ENCODE measurements at places on chromosomes 5 and 9.

DNA sequence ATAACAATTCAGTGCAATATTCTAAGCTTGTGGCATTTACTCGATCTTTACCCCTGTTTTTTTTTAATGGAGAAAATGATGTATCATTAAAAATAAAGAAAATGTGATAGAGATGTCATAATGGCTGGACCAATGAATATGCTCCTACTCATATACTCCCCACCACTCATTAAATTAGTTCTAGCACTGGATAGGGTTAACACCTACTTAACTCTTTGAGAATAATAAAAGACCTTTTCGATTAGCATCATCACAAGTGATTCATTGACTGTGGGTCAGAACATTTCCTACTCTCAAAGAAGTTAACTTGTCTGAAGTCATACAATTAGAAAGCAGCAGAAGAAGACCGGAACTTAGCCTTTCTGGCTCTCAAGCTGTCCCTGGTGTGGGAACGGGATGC lies 31.6 kb upstream of the RANBP6 start:
- DNase-seq: no peak

DNA sequence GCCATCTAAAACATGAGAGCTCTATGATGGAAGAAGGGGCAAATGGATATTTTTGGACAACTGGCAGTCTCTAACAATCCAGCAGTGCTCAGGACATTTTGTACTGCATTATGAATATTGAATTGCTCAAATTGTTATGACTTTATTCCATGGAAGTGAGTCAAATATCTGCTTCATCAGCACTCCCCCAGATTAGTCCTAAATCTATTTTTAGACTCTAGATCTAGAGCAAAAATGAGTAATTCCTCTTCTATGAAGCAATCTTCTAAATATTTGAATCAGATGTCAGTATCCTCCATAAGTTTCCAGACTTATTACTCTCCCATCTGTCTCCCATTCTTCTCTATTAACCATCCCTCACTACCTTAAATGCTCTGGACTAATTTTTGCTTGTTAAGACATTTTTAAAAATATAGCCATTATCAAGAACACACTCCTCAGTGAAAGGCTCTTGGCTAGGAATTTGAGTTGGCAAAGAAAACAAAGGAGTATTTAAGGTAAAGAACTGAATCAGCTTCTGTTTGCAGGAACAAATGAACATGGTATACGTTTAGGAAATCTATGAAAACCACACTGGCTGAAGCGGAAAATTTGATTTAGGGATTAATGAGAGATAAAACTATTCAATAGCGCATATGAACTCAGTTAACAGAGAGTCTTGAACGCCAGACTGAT lies 300.9 kb downstream of the MCTP1 start:
- DNase-seq: no peak

DNA sequence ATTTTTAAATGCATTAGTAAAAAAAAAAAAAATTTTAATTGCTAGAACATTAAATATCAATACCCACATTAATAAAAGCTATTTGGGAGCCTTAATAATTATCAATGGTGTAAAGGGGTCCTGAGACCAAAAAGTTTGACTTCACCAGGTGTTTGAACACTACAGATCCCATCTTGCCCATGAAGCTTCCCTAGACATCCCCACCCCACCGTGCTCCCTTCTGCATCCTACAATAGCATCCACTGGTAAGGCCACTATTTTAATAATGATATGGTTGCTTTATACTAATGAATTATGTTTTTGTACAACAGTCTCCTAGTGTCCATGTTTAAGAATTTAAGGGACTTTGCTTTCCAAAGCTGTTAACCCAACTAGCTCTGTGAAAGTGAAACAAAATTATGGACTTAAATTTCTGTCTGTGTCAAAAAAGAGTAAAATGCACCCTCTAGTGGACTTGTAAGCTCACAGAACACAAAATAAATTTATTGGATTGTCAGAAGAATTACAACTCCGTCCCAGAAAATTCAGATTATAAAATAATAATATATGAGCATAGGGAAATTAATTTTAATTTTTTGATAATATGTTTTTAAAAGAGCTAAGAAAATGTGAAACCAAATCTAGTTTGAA lies 76.0 kb downstream of the ARL15 start:
- DNase-seq: peak; percentile 12

DNA sequence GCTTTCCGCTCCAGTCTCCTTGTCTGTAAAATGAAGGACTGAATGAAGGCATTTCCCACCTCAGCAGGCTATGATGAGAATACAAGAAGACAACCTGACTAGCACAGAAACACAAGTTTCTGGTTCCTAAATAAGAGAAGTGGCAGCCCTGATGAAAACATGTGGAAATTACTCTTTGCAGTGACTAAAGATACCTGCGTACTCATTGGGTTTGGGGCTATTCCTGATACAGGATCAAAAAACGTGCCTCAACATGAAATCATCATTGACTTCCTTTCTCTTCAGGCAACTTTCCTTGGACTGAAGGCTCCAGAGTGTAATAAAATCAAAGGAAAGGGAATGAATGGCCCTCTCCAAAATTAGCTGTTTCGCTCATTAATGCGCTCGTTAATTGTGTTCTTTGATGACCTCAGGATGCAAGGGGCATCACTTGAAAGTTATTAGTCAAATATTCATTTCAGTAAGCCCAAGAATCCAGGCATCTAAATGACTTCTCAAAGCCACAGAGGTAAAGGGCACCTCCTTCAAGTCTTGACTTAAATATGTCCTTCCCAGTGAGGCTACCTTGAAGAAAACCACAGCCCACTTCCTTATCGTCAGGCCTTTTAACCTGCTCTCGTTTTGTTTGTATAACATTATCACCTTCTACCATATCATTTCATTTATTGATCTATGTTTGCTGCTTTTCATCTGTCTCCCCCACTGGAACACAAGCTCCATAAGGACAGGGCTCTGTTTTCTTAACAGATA lies 68.9 kb downstream of the RASEF start:
- no peak for DNase-seq

DNA sequence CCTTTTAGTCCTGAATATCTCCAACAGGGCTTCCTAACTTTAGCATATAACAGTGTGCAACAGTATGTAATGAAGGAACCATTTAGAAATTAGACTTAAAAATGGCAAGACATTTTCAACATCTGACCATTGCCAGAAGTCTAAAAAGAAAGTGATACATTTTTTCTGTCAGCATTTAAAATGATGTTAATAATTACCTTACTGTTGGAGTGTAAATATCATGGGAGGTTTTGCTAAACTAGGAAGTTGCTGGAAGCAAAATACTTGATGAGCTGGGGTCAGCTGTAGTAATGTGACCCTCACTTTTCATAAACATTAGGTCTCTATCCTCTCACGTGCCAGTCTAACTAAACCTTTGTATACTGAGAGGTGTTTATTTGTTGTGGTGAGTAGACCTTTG lies 68.8 kb downstream of the NTRK2 start:
- no peak for DNase-seq

GRCh38 chr5:123371575-123372179 lies 51.5 kb downstream of the CEP120 start:
- no peak for DNase-seq

GRCh38 chr5:172322028-172322965 lies 38.7 kb upstream of the UBTD2 start:
- no peak for DNase-seq

- no peak for DNase-seq
These were observed 2.1 kb upstream of the INPP5E start for GRCh38 chr9:136441681-136442245.

DNA sequence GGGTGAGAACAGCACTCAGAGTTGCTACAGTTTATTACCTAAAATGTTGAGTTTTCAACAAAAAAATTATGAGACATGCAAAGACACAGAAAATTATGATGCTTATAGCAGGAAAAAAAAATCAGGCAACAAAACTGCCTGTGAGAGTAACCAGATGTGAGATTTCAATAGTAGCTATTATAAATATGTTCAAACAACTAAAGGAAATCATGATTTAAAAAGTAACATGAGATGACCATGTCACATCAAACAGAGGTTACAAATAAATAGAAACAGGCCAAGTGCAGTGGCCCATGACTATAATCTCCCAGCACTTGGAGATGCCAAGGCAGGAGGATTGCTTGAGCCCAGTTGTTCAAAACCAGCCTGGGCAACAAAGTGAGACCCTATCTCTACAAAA lies 12.1 kb upstream of the RIMOC1 start:
- no peak for DNase-seq

GRCh38 chr9:96158147-96158546 lies 143.8 kb downstream of the HSD17B3 start:
- no peak for DNase-seq

- no peak for DNase-seq
These were observed 123.8 kb upstream of the LIFR start for GRCh38 chr5:38680094-38680825.

GRCh38 chr5:142316681-142317080 lies 8.1 kb downstream of the SPRY4 start:
- DNase-seq: no peak

DNA sequence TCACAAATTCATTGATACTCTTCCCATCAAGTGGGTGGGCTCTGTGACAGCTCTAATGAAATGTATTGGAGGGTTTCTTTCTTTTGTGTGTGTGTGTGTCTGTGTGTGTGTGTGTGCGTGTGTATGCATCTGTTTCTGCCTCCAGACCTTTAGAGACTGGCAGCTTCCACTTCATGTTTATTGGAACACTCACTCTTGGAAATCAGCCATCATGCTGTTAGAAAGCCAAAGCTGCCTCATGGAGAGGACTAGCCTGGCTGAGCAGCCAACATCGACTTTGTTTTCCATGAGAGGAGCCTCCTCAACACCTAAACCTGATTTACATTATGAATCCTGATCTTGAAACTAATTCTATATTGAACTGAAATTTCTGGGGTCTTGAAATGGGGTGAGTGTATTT lies 128.5 kb upstream of the FAM174A start:
- DNase-seq: no peak

- DNase-seq: no peak
These were observed 77.1 kb upstream of the ADAMTS2 start for GRCh38 chr5:179422213-179422855.

DNA sequence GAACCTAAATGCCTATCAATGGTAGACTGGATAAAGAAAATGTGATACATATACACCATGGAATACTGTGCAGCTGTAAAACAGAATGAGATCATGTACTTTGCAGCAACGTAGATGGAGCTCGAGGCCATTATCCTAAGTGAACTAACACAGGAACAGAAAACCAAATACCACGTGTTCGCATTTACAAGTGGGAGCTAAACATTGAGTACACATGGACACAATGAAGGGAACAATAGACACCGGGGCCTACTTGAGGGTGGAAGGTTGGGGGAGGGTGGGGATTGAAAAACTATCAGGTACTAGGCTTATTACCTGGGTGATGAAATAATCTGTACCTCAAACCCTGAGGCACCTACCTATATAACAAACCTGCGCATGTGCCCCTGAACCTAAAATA lies 22.4 kb upstream of the DEPDC1B start:
- no peak for DNase-seq

- no peak for DNase-seq
These were observed 26.9 kb downstream of the CNOT6 start for GRCh38 chr5:180521101-180521500.

DNA sequence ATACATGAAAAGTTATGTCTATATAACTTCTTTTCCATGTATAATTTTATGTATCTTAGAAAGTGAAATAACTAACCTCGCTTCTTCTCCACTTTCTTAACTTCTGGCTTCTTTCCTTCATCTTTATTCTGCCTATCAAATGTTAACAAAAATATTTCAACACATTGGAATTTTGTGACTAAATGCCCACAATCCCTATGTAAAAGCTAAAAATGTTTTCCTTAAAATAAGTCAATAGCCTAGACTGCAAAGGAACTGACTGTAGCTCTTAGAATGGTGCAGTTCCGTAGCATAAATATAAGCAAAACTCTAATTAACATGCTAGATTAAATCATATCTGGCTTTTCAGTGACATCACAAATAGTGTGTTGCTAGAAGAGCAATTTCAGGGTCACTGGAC lies 40.9 kb downstream of the PSIP1 start:
- DNase-seq: no peak

- no peak for DNase-seq
These were observed 145.1 kb upstream of the PANK3 start for GRCh38 chr5:168724227-168724626.

DNA sequence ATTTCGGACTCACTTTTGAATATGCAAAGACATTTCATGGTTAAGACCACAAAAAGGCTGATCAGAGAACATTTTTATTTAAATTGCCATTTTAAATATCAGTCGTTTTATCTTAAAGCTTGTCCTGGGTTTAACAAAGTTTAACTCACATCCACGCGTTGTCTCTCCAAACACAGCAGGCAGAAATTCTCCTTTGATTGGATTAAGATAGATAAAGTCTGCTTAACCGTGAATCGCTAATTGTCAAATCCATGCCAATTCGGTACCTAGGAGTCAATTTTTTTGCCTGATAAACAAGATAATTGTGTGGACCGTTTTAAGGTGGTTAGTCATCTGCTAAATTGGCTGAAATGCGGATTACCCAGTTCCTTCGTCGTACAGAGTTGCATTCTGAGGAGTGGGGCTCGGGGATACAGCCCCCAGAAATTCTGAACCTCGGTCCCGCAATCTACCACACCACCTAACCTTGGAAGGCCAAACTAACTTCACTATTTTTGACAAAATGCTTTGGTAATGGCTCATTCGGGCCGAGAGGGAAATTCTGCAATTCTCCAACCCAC lies 665 bp upstream of the BTF3 start:
- DNase-seq: no peak

GRCh38 chr5:96481009-96481786 lies 48.1 kb upstream of the PCSK1 start:
- no peak for DNase-seq

DNA sequence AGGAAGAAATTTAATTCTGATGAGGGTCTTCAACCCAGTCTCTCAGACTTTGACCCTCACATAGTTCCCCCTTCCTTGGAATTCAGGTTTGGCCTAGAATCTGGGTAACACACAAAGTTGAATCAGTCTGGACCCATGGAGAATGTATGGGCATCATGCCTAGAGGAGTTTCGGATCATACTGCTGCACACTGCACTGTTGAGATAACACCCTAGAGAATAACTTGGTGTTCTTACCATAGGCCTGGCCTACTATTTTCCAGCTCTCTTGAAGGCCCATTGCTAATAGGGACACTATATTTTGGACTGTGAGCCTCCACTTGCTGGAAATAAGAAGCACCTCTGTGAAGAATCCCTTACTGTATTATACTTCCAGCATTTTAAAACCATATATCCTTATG lies 413.5 kb downstream of the PLK2 start:
- no peak for DNase-seq

DNA sequence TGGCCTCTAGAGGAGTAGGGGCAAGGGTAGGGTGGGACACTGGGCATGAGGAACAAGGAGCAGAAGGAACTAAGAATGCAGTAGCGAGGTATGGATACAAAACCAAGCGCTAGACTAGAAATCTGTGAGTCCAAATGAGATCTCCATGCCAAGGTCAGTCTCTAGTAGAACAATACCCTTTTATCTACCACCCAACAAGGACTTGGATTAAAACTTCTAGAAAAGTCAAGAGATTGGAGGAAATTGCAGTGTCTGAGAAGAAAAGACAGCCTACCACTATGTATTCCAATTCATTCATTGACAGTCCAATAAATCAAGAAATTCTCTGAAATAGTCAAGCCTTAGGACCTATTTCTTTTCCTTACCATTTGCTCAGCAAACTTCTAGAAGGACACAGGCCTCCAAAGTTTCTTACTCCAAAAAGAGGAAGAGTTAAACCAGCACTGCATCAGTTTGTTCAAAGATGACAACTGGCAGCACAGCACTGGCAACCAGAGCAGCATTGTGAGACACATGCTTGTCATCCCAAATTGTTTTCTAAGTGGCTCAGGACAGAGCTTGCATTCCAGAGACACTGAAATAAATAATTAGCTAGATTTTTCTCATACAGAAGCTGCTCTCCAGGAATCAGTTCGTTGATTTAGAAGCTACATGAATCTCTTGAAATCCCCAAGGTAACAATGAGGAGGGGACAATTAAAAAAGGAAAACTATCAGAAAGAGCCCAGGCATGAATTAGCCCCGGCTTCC lies 22.6 kb downstream of the ABCA1 start:
- DNase-seq: no peak

Measured in T-helper 1 cell (primary cell).